Stimulated activated CD8-positive, alpha-beta memory T cell treated with anti-CD3 and anti-CD28 coated beads, Interleukin-7, amount 100 ng/mL, for 24 hours (primary cell): ENCODE measurements at places on chromosomes 6 and 20.
A peak's percentile ranks its signal among the peaks of the same experiment; 100 is the strongest.

DNA sequence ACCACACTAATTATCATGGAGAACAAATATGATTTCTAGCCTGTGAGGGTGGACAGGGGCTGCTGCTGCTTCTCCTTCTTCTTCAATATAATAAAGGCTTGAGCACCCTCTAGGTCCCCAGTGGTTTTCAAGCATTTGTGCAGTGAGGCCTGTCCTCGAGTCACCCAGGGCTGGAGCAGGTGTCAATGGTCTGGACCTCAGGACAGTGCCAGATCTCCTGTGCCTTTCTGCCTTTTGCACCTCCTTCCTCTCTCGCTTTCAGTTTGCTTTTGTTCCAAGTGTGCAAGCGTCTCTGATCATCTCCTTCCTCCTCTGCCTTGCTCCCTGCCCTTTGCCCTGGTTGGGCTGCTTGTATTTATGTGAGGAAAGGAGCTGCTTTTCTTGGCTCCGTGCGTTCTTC, 152.2 kb upstream of the SYNDIG1 start:
- no peak for DNase-seq

GRCh38 chr20:56893226-56893917, 264.3 kb downstream of the TFAP2C start:
- no peak for DNase-seq

DNA sequence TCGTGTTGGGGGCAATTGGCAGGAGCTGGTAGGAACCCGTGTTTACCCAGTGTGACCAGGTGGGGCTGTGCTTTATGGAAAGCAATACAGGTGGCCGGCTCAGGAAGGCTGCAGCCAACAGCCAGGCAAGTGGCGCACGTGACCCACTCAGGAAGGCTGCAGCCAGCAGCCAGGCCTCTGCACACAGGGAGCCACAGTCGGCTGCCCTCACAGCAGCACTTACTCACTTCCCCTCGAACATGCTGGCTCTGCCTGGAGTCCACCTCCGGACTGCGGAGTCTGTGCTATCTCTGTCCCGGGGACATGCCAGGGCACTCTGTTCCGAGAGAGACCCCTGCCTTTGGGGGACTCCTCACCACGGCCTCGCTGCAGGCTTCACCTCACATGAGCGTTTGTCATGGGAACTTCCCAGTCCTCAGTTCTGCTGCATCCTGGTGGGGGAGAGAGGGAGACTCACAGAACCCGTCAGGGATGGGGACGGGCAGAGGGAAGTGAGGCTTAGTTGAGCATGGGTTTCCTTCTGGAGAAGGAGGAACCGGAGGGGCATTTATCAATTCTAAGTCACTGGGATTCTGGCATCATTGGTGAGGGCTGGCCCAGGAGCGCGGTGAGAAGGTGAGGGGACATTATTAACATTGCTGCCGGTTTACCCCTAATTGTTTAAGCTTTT, 76.8 kb downstream of the TTLL2 start:
- no peak for DNase-seq

GRCh38 chr6:101582792-101583191, 189.3 kb downstream of the GRIK2 start:
- DNase-seq: no peak

DNA sequence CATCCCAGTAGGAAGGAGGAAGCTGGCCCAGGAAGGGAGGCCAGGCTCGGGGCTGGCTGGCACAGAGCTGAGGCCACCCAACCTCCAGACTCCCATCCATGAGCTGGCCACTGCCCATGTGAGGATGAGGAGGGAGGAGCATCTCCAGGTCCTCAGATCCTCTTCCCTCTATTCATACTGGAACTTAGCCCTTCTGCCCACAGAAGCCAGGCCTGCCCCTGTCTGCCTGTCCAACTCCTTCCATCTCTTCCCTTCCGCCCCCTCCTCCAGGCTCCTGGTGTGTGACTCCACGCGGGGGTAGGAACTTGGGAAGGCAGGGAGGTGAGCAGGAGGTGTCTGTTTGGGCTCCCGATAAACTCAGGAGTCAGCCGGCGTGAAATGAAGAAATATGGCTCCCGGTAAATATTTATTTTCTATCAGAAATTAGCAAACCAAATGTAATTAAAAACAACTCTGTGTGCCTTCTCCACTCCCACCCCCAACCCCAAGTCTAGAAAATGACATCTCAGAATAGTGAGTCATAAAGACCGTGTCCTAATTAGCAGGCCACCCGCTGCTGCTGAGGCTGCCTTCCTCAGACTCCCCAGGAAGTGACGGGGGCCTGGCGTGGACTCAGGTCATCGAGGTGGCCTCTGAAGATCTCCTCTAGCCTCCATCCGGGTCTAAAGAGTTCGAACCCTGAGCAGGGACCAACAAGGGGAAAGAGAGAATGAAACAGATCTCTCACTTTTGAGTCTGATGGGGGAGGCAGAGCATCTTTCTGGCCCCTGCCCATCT, 81.9 kb downstream of the MDGA1 start:
- no peak for DNase-seq

DNA sequence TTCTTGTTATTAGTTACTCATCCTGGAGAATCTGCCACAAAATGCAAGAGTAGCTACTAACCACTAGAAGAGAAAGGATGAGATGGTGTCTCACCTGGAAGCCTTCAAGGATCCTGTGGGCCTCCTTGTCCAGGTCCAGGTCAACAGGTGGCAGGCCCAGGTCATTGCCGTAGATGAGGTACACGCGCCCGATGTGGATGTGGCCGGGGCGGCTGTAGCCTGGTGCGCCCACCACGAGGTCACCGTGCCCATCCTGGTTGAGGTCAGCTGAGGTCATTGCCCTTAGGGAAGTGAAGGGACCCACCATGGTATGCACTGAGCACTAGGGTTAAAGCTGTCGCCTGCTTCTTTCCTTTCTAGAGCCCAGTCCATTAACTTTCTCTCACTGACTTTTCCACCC, 35.5 kb downstream of the GPLD1 start:
- no peak for DNase-seq

DNA sequence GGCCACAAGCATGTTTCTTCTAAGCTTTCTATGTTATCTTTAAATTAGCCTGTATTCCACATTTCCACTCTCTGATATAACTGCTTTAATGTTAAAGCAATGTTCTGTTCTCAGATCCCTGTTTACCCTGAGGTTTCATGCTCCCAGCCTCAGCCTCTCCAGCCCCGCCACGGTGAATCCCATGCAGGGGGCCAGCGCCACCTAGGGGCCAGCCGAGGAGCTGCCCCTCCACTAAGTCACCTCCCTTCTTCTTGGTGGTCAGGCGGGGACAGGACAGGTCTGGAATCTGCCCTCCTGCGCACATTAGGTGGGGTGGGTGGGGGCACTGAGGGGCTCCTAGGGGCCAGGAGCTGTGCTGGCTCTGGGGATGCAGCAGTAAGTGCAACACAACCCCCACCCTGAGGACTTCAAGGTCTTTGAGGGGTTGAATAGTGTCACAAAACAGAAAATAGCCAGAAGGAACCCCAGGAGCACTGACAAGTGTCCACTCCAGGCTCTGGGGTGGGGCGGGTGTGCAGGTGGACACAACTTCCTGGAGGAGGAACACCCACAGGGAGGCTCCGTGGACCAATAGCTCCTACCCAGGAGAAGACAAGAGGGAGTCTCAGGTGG, 61.6 kb downstream of the RAB44 start:
- peak; percentile 63 for DNase-seq

- no peak for DNase-seq
Measured at GRCh38 chr20:62179162-62179504, 3.7 kb upstream of the MTG2 start.

DNA sequence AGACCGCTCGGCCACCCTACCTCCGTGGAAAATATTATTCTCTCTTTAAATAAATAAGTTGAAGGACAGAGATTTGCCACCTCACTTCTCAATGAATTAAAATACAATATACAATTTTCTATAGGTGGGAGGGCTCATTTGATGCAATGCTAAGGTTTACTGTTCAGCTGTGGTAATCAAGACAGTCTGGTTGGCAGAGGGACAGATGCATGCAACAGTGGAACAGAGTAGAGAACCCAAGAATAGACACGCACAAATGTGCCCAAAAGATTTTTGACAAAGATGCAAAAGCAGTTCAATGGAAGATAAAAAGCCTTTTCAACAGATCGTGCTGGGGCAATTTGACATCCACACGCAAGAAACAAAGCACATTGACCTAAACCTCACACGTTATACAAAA, 145.2 kb downstream of the CEBPB start:
- no peak for DNase-seq
